ENCODE measurements at places on chromosomes 2 and 18. TPM values are rescaled to one million over a fixed set of nuclear protein-coding genes. Genes with fewer than 3 reads are reported as not detected.
A peak's percentile ranks its signal among the peaks of the same experiment; 100 is the strongest.

The DSG1 gene
- total RNA-seq, result not detected

The DHRS9 gene
- total RNA-seq, result 0.12 TPM

The C2orf15 gene
- 2.8 TPM for total RNA-seq

The TMEM247 gene
- not detected for total RNA-seq

GRCh38 chr2:133579274-133579673, 11.0 kb upstream of the NCKAP5 start:
- DNase-seq, result peak; percentile 21

GRCh38 chr2:23568626-23569190, 183.7 kb downstream of the KLHL29 start:
- DNase-seq, result no peak
